ENCODE measurements at places on chromosomes 13 and 19. TPM values are rescaled to one million over a fixed set of nuclear protein-coding genes. Genes with fewer than 3 reads are reported as not detected.

DNA sequence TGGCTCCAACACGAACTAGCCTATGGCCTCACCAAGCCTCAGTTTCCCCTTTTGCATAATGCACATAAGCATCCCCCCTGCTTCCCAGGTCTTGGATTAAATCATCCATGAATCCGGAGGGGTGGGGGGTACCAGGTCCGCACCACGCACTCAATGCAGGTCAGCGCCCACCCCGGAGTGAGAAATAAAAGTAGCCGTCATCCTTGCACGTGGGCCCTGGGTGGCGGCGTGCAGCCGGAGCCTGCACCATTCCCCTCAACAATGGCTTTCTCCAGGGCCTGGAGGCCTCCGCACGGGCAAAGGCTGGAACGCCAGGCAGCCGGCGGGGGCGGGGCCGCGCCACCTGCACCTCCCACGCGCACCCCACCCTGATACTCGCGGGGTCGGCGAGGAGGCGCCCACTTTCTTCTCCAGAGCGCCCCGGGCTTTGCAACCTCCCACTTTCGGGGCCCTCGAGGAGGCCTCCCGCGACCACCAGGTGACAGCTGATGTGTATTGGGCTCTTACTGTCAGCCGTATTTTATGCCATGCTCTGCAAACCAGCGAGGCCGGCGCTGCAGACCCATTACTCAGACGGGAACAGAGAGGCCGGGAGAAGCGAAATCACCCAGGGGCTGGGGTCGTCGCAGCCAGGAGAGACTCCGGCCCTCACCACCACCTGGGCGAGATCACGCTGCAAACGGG, 767 bp upstream of the GADD45B start:
- DNase-seq = no peak

The ZNF155 gene
- 15.0 TPM for polyA plus RNA-seq

DNA sequence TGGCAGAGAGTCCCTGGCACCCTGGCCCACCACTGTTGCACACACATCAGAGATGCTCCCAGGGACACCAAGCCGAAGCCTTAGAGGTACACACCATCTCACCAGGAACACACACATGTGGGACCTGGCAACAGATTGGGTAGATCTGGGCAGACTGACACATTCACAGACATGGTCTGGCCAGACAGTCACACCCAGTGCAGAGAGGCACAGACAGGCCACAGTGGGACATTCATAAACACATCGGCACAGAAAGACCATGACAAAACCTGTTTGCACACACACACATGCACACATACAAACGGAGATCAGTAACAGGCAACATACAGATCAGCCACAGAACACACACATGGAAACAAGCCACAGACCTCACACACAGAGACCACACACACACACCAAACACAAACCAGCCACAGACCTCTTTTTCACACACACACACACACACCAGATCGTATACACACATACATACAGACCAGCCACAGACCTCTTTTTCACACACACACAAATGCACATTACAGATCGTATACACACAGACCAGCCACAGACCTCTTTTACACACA, 6.3 kb upstream of the JUNB start:
- no peak for DNase-seq

GRCh38 chr13:20231839-20232555, at the start of gene GJB6:
TSS of gene GJB6 (minus strand) at chr13:20232319. CDS start at chr13:20223480, 8,839 bp downstream.
- DNase-seq = no peak

GRCh38 chr13:81722456-81722855, 1381.5 kb upstream of the SPRY2 start:
- no peak for DNase-seq

DNA sequence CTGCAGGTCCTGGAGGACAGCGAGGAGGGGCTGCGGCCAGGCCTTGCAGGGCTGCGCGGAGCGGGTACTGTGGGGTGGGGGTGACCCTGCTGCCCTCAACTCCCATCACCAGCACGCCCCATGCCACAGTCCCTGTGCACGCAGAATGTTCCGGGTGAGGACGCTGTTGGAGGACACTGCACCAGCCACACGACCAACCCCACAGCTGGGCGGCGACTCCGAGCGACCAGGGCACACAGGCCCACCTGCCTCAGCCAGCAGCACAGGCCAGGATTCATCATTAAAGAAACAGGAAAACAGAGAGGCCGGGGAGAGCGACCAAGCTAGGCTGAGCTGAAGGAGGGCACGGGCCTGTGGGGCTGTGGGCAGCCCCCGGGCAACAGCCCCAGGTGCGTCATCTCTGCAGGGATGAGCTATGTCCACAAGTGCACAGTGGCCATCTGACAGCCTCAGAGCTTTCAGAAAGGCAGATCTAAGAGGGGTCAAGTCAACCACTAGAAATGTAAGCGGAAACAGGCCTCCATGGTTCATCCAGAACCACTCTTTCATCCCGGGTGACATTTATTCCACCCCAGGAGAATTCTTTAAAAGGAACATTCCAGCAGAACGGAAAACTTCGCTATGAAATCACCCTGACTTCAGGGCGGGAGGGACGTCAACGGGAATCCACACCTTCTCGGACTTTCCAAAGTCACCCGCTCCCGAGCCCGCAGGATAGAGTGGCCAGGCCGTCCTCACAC, 1.5 kb downstream of the GAS6 start:
- no peak for DNase-seq

The CBARP gene
- polyA plus RNA-seq = 2.5 TPM

GRCh38 chr13:46490129-46490528, 62.8 kb upstream of the LRCH1 start:
- no peak for DNase-seq
